Right lobe of liver (tissue), 6 donors: ENCODE measurements at places on chromosomes 3 and 15. TPM values are rescaled to one million over a fixed set of nuclear protein-coding genes. Genes with fewer than 3 reads are reported as not detected.

SPESP1 gene
- 2.8 TPM for total RNA-seq

P2RY1 gene
- total RNA-seq: 1.5 TPM

ZNF80 gene
- total RNA-seq: not detected

CPEB1 gene
- total RNA-seq: not detected

IL17RB gene
- 27.4 TPM for total RNA-seq

CCR9 gene
- total RNA-seq: 0.07 TPM

PLOD2 gene
- 27.8 TPM for total RNA-seq

C2CD4A gene
- not detected for total RNA-seq

GRCh38 chr3:178826435-178827123, 245.0 kb downstream of the ZMAT3 start:
- DNase-seq: no peak

DNA sequence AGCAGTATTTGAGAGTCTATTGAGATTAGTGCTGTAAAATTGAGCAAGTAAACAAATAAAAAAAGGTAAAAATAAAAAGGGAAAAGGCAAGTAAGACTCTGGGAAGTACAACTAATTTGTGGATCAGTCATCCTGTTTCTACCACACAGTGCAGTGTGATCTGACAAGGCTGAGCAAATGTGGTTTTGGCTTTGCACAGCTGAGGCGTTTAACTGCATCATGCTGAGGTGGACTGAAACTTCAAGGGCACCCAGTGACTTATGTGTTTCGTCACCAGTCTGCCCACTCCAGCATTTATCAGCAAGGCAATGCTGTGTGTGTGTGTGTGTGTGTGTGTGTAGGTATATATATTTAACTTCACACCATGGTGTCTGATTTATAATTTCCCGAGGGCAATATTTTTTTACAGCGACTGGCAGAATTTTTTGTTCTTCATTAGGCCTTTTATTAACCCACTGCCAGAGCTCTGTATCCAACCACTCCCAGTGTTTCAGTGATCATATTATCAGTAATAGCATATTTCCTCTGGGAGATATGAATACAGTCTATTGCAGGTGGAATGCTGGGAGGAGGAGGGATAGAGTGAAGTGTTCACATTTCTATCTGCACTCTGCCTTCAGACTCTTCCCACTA, 131.5 kb upstream of the SATB1 start:
- no peak for DNase-seq

DNA sequence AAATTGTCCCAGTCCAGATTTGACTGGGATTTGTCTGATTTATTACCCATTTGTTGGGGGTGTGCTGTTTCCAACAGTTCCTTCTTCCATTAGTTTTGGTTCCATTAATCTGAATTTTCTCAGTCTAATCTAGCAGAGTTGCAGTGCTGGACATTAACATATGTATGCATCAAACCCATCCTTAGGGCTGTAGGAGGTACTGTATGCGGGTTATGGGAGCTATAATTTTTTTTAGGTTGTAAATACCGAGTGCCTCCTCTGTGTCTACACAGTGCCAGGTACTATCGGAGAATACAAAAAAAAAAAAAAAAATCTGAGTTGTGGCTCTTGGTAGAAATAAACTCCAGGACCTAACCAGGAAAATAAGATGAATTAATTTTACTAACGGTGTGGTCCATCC, 133.8 kb downstream of the LIPC start:
- no peak for DNase-seq

- no peak for DNase-seq
Measured at GRCh38 chr15:67495585-67495984, 25.3 kb upstream of the C15orf61 start.

DNA sequence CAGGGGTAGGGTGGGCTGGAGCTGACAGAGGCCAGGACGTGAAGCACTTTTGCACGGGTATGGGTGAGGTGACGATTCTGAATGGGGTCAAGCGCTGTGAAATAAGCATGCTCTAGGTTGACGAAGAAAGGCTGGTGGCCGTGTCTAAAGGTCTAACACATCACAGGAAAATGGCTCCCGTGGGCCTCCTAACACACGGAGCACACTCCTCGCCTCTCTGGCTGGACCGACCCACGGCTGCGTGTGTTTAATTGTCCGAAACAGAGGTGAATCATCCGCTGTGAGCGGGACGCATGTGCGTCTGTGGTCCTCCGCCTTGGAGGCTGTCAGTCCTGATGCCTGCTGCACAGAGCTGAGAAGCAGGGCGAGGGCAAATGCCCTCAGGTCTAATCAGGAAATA, 130.6 kb downstream of the NSMCE3 start:
- no peak for DNase-seq

DNA sequence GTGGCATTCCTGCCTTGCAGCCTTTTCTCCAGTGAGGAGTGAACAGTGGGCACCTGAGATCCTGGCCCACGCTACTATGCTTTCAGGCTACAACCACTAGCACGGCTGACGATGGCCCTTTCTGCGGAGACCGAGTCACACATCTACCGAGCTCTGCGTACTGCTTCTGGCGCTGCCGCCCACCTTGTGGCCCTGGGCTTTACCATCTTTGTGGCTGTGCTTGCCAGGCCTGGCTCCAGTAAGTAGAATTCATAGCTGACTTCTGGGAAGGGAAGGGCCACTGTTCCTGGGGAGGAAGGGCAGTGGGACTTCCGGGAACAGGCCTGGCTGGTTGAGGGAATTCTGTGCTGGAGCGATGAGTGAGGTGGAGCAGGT, 648 bp downstream of the CYB561D2 start:
- no peak for DNase-seq

DNA sequence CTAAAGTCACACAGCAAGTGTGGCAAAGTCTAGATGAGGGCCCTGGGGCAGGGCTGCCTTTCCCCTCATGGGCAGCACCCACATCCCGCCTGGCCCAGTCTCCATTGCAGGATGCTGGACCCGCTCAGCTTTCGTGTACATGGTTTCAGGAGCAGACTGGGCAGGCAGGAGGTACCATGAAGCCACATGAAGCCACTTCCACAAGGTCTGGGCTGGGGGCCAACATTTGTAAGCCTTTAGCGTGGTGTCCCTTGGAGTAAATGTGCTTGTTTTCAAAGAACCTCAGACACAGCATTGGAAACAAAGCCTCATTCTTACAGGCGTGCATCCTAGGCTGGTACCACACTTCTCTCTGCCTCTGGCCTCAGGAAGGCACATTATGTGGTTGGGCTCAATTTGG, 34.5 kb downstream of the UMPS start:
- no peak for DNase-seq

DNA sequence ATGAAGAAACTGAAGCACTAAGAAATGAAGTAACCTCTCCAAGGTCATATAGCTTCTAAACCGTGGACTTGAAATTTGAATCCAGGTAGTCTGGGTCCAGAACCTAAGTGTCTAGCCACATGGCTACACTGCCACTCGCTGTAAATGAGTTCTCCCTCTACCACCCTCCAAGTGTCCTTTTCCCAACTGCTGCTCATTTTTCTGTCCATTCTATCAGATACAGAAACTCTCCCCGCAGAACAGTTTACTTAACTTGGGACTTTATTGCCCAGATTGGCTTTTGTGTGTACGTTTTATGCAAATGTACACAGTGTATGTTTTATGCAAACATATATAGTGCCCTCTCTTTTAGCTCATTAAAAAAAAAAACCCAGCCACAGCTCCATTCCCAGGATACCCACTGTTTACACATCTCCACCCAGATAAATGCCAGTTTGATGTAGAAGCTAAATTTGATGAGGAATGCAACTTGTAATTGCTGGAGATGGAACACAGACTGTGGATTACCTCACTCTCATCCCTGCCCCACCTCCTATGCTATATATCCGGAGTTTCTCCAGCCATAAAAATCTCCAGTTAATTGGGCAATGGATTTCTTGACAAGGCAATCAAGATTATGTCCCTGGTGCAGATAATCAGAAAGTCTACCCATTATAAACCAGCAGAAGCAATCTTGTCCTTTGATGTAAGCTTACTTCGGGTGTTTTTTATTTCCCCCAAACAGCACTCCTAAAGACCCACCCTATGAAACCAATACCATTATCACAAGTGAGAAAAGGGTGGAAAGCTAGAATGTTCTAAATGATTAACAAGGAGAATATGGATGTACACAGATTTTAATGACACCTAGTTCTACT, 42.0 kb downstream of the THBS1 start:
- DNase-seq: no peak

GRCh38 chr3:134704133-134704532, 53.3 kb upstream of the KY start:
- no peak for DNase-seq

GRCh38 chr15:69159805-69160140, 662 bp upstream of the GLCE start:
- no peak for DNase-seq

DNA sequence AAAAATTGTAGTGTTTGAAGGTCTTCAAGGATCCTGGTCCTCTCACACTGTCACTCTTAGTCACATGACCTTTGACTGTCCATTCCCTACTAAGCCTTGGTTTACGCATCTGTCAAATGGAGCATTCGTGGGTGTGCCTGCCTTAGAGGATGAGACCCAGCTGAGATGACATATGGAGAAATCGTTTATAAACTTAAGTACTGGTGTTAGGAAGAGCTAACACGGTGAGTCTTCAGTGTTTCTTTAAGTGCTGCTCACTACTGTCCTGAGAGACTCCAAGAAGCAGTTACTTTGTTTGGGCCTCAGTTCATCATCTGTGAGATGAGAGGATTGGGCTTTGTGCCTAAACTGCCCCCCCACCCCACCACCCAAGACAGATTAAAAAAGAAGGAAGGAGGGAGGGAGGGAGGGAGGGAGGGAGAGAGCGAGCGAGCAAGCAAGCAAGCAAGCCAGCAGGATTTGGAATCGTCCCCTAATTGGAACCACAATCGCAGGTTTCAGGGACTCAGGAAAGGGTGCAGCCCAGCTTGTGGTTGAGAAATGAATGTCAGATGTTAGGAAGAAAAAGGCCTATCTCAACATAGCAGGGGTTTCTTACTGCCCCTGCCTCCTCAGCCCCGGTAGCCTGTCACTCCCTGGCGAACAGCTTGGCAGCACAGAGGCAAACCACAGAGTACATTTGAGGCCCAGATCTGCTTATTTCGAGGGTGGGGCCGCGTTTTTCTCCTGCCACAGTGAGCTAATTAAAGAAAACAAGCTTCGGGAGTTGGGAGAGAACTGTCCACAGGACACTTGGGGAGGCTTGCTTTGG, 32.7 kb downstream of the SMAD3 start:
- DNase-seq: no peak

DNA sequence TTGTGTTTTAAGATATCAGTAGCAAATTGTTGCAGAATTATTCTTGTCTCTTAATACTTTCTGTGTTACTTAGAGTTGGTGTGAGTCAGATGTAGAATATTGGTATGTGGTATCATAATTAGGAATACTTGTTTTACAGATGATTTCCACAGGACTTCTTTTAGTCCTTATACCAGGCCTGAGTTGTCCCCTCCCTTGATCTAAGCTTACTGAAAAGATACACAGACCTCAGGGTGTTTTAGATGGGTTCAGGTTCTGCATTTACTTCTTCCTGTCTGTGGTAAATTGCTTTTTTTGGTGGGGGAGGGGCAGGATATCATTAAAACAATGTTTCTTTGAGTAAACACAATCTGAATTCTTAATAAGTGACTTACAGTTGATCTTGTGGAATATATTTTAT, 14.2 kb downstream of the DZIP3 start:
- DNase-seq: no peak

DNA sequence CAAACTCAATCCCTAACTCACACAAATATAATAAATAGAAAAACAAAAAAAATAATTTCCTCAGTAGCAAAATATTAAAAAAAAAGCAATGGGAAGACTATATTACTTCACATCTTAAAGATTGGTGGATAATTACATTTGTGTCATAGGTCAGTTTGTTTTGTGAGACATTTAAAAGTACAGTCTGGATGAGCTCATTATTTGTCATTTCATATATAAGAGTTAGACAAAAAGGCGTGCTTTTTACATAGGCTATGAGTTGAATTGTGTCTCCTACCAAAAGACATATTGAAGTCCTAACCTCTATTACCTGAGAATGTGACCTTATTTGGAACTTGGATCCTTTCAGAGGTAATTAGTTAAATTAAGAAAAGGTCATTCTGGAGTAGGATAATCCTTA, 710.1 kb upstream of the CBLB start:
- DNase-seq: no peak

DNA sequence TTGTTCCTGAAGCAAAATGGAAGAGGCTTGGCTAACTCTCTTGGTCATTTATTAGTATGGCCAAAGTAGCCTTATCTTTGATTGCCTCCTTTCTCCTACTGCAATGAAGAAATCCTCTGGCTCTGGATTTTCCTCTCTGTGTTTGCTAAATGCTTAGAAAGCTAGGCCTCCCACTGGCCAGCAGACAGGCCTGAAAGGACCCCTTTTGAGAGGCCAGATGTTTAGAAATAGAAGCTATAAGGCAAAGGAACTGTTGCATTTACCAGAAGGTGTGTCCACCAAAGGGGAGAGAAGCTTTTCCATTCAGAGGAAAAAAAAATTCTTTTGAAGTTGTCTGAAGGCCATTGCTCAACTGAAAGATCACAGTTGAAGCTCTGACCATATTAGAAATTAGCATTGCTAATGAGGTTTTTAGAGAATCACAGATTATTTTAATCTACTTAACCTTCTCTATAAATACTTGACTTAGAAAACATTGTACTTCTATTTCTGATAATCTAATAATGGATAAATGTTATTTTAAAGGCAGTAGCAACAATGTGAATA, 160.8 kb downstream of the SYNPR start:
- DNase-seq: no peak

GRCh38 chr3:29169451-29169850, 111.4 kb upstream of the RBMS3 start:
- no peak for DNase-seq

GRCh38 chr3:52704611-52705437, 767 bp downstream of the GLT8D1 start:
- DNase-seq: peak; percentile 82

- no peak for DNase-seq
Measured at GRCh38 chr3:159191447-159191846, 389.6 kb downstream of the MFSD1 start.

GRCh38 chr3:60017631-60018030, 967.8 kb upstream of the CFAP20DC start:
- DNase-seq: no peak

- no peak for DNase-seq
Measured at GRCh38 chr3:139113993-139114375, 69.3 kb upstream of the PRR23C start.

DNA sequence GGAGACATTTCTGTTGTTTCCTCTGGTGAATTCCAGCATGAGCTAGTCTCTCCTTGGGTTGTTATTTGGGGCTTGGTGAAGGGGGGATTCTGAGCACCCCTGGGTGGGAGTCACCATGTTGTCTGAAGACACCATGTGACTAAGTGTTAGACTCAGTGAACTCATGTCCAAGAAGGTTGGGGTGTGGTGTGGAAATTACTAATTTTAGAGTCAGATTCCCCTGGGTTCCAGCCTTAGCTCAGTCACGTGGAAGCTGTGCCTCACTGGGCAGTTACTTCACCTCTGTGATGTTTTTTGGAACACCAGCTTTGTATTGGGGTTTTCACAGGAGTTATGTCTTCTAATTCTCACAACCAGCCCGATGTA, 171.5 kb downstream of the RPLP1 start:
- no peak for DNase-seq
